ENCODE measurements at places on chromosomes 3 and 15.

DNA sequence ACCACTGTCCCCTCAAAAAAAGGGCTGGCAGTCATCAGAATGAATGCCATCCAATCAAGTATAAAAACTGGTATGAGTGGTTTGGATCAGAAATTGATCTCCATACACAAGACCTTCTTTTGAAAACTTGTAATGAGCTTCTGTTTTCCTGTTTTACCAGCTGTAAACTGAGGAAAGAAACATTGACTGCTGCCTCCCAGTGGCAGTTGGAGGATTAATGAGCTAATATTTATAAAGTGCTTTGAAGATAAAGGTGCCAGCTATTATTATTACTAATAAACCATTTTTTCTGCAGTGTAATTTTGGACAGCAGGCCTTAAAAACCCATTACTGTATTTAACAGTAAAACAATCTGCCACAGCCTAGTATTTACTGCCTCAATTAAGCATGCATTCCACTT is 11.4 kb downstream of the CHL1 start:
- no peak for DNase-seq

GRCh38 chr3:129605922-129606635 is 397 bp downstream of the PLXND1 start:
- no peak for DNase-seq

GRCh38 chr3:58497097-58497496 is 5.2 kb downstream of the KCTD6 start:
- no peak for DNase-seq

- no peak for DNase-seq
These were observed 76.4 kb downstream of the SPSB4 start for GRCh38 chr3:141127344-141128125.

DNA sequence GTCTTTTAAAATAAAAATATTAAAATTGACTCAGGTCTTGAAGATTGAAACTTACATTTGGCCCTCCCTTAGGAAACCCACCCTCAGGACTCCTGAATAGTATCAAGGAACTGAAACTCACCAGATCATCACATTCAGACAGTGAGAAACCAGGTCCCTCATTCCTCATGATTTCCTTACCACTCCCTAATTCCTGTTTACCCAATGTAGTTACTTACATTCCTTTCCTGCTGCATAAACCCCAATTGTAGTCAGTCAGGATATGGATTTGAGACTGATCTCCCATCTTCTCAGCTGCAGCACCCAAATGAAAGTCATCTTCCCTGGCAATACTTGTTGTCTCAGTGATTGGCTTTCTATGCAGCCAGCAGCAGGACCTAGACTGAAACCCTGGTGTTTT is 8.6 kb downstream of the ATP13A4 start:
- DNase-seq = no peak

DNA sequence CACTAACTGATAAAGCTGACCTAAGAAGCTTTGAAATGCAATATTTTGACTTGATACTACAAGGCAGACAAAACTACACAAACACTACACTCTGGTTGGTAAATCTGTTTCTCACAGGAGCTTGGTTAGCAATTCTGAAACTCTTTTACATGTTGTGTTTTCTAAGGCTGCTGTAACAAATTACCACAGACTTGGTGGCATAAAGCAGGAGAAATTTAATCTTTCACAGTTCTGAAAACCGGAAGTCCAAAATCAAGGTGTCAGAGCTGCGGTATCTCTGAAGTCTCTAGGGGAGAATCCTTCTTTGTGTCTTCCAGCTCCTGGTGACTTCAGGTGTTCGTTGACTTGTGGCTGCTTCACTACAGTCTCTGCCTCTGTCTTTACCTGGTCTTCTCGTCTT is 12.9 kb upstream of the PFN2 start:
- no peak for DNase-seq

DNA sequence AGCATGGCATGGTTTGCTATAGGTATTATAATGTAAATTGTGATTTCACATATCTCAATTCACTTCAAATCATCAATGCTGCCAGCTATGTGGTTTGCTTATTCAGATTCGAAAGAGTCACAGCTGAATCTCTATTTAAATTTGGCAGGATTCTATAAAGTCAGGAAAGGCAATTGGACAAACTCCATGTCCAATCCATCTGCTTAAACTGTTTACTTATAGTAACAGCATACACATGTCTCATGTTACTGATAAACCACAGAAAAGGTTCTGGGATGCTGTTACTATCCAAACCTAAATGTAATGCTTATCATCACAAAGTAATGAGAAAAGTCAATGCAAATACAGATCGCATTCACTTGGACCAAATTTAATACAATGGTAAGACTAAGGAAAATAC is 229.7 kb downstream of the ISL2 start:
- no peak for DNase-seq

DNA sequence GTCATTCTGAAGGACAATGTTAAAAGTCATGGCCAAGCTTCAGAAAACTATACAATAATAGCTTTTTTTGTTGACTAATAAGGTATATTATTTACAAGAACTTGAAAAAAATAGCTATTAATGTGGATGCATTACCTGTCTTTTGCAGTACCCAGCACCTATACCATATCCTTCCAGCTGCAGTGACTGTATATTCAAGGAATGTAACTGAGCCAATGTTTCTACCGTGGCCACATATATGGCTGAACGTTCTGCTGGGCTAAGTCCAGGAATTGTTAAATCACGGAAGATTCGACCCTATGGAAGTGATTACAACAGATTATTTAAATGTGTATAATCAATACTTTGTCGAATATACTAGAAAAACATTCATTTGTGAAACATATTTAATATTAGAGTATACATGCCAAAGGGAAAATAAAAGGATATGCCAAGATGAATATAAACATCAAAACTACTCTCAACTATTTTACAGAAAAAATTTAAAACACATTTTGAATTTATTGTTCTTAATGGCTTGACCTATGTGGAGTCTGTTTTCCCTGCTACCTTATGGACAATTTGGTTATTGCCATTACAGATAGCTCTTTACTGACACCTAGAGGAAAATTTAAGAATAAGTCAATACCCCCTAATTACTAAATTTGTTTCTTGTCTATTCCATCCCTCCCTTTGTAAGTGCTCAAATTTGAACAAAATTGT is 17.6 kb downstream of the ACAD11 start:
- DNase-seq = peak; percentile 8

DNA sequence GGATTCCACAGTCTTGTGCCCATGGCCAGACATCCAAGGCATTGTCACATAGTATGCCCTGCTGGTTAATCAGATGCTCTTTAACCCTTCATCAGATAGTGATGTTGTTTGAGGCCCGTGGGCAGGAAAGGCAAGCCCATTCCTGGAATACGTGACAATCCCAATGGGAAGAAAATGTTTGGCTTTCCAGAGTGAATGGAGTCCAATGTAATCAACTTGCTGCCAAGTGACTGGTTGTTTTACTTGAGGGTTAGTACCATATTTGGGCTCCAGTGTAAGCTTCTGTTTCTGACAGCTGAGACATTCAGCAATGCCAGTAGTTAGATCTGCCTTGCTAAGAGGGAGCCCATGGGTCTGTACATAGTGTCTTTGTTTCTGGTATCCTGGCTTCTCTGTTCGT is 31.3 kb downstream of the RPL39L start:
- DNase-seq = no peak

DNA sequence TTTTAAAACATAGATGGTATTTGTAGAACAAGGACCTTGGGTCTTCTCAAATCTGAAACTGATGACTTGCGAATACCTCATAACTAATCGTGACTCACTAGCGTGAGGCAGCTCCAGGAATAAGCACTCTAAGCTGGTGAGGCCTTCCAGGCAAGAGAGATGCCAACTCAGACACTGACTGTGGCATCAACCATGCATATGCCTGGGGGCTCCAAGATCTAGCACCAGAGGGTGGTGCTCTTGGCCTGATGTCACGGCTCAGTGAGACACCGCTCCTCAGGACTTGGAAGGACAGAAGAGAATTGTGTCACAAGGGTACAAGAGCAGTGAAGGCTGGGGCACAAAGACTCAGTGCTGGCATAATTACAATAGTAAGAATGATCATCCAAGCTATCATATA is 125.0 kb upstream of the TRIM42 start:
- no peak for DNase-seq

DNA sequence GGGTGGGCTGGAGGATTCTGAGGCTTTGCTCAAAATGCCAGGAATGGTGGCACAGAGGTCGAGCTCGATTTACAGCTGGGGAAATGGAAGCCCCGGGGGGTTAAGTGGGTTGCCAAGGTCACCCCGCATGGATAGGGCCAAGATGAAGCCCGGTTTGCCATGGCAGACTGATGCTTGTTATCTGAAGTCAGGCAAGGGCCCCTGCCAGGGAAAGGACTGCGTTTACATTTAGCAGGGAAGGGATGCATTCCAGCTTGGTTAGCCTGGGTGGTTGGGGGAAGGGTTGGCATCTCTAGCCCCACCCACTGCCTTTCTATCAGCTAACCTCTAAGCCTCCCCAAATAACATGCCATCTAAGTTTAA is 79.0 kb downstream of the RPLP1 start:
- DNase-seq = no peak

Data from CD4-positive, alpha-beta T cell treated with Interleukin-6 at 100 ng/mL for 8 hours (primary cell).